ENCODE measurements at places on chromosomes 2 and 18.

GRCh38 chr2:234932591-234933168 is 19.1 kb upstream of the SH3BP4 start:
- no peak for DNase-seq

DNA sequence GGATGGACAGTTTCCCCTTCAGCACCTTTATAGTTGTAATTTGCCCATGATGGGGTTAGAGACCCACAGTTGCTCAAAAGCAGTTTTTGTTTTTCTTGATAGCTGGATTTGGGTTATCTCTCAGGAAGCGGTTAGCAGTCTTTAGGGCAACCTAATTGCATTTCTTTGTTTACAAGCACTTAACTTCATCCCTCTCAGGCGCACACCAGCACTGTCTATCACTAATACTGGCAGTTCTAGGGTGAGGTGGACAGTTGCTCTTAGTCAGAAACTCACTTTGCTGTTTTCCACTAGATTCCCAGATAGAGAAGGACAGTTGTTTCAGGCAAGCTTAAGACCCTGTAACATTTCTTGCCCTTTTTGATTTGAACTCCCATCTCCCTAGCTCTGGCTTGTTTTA is 146.0 kb downstream of the AGAP1 start:
- DNase-seq = no peak

GRCh38 chr18:76452357-76452756 is 42.7 kb downstream of the ZNF516 start:
- DNase-seq = no peak

GRCh38 chr2:122029456-122029855 is 274.0 kb downstream of the TSN start:
- no peak for DNase-seq

DNA sequence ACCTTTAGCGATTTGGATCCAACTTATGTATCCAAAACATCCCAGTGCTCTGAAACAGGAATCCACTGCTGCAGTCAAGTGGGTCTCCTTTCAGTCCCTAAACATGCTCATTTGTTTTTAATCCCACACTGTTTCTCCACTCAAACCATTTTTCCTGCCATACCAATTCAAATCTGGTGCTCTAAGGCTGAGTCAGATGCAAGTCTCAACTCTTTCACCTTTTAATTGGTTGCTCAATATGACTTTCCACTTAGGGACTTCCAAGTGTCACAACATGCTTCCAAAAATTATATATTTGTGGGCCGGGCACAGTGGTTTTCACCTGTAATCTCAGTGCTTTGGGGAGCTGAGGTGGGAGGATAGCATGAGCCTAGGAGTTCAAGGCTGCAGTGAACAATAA is 113.4 kb upstream of the TANK start:
- no peak for DNase-seq

- no peak for DNase-seq
Measured at GRCh38 chr2:237538901-237539300, 27.5 kb upstream of the PRLH start.

DNA sequence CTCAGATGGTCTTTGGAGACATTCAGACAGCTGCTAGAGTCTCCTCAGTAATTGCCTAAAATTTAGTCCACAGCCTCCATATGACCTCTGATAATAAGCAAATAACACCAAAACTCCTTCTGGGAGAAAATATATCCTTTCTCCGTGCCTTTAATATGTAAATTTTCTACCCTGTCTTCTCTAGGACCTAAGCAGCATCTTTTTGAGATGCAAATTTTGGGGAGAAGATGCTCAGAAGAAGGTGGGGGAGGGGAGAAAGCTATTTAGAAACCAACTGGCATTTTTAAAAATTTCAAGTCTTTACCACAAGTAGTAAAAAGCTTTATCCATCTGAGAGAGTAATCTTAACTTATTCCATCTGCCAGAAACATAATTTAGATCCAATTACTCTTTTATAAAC is 120.4 kb upstream of the MSH6 start:
- DNase-seq = no peak

DNA sequence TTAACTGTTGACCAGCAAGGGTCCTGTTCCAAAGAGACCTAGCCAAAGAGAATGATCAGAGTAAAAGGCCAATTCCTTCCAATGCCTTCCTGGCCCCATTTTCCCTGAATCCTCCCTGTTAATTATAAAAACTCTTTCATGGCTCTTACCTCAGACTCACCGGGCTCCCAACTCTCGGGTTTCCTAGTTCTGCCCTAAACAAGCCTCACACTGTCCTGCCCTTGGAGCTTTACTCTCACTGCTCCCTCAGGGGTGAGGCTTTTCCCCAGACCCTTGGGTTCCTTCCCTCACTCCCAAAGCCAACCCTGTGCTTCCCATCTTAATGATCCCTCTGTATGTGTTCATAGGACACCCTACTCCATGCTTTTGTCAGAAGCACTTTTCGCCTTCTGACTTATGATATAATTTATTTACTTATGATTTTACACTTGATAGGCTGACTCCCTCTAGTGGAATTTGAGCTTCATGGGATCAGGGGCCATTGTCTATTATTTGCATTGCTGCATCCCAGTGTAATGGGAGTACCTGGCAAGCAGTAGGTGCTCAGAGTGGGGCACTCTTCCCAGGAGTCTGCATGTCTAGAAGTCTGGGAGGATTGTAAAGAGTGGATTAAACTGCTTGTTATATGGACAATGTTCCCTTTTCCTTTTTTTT is 29.9 kb upstream of the ZNG1B start:
- no peak for DNase-seq

- DNase-seq = peak; percentile 67
Measured at GRCh38 chr2:199216253-199216652, 241.5 kb downstream of the SATB2 start.

- DNase-seq = peak; percentile 66
Measured at GRCh38 chr2:191666732-191667131, 11.2 kb upstream of the NABP1 start.

DNA sequence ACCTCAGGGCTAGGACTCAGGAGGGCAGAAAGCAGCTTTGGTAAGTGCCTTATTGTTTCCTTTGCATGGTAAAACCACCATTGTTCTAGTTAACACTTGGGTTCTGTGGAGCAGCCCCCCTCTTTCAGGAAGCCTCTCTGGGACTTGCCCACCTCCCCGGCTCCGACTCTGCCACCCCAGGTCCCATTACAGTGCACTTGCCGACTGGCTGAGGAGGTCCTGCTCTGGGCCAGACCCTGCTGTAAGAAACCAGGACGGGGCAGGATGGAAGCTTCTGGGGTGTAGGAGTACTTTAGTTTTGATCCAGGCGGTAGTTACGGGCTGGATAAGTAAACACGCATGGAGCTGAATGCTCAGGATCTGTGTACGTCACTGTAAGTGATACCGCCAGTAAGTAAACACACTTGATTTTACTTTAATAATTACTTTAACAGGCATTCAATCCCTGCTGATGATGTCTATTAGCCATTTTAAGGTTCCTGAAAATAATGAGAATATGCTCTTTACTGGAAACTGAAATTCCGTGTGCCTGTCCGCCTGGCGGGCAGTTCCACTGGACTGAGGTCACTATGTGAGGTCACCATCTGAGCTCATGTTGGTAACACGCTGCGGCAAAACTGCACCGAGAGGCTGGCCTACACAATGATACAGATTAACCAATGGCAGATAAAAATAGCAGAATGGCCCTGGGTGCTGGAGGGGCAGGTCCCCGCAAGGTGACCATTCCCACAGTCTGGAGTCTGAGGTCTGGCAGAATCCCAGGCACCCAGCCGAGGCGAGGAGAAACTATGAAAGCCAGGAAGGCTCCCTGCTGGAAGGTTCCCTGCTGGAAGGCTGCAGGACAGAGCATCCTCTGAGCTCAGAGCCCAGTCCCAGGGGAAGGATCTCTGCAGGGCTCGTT is 25.2 kb downstream of the HS1BP3 start:
- no peak for DNase-seq
